ENCODE measurements at places on chromosomes 13 and 19.

- no peak for ATAC-seq
Measured at GRCh38 chr13:46544208-46544607, 8.8 kb upstream of the LRCH1 start.

- ATAC-seq: no peak
Measured at GRCh38 chr19:58586133-58586765, 13.1 kb upstream of the MZF1 start.

DNA sequence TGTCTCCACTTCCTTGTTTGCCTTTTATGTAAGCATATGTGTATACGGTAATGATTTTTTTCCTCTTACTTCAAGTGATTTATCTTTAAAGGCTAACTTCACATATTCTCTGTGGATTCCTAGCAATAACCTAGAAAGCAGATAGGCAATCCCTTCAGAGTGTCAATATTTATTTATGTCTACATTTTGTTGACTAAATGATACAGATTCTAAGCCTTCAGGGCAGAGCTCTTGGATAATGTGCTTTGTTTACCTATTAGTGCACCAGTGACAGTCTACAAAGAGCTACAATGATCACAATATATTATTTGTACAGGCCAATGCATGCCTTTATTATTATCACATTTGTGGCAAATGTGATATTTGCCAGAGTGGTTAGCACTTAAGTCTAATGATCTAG, 406.2 kb downstream of the EFNB2 start:
- no peak for ATAC-seq

DNA sequence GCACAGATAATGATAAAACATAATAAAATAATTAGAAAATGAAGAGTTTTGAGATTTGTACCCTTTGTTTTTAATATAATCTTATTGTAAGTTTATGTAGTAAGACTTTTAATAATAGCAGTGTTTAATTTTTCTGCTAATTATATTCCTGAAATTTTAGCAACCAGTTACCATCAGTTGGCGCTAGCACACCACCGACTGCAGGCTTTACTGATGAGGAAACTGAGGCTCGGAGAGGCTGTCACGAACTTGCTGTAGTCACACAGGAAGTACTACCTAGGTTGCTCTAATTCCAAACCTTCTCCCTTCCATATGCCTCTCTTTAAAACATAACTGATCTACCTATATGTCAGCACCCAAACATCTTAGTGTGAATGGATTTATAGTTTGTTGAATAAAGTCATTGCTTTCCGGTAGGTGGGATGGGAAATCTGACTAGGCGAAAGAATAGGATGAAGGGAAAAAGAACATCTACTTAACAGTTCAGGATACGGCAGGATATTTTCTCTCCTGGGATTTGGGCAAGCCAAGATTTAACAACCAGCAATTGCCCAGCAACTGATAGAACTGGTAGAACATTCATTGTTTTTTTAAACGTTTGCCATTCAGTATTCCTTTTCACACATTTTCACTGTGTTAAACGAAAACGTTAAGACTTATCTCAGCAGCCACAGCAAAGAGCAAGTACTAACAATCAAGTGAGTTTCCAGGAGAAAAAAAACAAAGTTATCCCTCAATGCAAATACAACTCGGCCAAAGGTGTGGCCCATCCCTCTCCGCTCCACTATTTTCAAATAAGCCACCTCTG, 822 bp upstream of the RFXAP start:
- peak; percentile 1 for ATAC-seq

DNA sequence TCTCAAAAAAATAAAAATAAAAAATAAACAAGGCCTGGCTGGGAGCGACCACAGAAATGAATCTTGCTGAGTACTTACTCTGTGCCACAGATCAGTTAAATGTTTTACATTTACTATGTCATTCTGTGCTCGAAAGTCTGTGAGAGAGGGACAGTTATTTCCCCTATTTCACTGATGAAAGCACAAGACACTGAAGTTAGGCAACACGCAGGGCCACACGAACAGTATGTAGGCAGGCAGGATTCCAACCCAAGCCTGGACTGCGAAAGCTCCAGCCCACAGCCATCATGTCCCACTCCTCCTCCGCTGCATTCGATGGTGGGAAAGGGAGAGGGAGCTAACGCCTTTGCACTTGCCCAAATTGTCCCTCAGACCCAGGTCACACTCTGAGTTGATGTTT, 34.2 kb downstream of the RUBCNL start:
- ATAC-seq: peak; percentile 19

- no peak for ATAC-seq
Measured at GRCh38 chr13:38430796-38431195, 81.1 kb downstream of the UFM1 start.

DNA sequence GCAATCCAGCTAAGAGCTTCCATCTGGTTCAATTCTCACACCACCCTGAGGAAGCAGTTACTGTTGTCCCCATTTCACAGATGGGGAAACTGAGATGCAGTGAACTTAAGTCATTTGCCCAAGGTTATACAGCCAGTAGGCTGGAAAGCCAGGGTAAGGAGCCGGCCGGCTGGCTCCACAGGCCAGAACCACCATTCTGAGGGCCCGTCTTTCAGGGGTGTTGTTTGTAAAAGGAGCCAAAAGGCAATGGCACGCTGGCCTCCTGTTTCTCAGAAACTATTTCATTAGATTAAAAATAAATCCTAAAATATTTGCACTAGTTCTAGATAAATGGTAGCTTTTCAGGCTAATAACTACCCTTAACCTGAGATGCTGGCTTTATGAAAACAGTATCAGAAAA, 114.9 kb downstream of the CRYL1 start:
- ATAC-seq: no peak

DNA sequence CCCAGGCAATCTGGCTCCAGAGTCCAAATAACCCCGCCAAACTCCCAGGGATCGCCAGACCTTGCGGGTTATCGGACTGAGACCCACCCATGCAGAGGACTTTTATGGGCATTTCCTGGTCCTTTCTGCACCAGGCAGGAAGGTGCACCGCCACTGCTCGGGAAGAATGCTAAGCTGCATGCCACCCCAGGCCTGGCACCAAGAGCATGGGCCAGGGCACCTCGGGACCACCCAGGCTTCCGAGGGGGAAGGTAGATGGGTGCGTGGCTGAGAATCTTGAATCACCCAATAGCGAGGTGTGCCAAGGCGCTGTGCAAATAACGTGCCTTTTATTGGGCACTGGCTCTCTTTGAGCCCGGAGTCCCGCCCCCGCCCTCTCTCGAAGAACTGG, 422 bp upstream of the ZNF575 start:
- ATAC-seq: no peak

- ATAC-seq: no peak
Measured at GRCh38 chr19:30718707-30719106, 346.5 kb downstream of the ZNF536 start.

- no peak for ATAC-seq
Measured at GRCh38 chr13:93412676-93413075, 186.1 kb downstream of the GPC6 start.

DNA sequence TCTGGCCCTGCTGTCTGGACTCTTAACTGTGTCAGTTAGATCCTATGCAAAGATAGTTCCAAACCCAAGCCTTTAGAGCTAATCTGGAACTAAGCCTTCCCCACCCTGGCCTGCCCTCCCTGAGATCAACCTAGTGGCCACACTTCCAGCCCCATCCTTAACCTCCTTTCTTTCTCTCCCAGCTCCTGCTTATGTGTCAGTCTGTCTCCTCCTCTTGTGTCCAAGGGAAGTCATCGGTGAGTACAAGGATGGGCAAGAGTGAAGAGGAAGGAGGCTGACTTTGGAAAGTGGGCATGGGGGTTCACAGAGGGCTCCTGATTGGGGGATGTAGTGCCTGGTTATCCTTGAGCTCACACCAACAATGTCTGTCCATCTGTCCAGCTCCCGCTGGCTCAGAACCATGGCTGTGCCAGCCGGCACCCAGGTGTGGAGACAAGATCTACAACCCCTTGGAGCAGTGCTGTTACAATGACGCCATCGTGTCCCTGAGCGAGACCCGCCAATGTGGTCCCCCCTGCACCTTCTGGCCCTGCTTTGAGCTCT, 12.3 kb downstream of the IGFL2 start:
- no peak for ATAC-seq

- peak; percentile 67 for ATAC-seq
Measured at GRCh38 chr13:33194820-33195692, 90.5 kb downstream of the STARD13 start.

DNA sequence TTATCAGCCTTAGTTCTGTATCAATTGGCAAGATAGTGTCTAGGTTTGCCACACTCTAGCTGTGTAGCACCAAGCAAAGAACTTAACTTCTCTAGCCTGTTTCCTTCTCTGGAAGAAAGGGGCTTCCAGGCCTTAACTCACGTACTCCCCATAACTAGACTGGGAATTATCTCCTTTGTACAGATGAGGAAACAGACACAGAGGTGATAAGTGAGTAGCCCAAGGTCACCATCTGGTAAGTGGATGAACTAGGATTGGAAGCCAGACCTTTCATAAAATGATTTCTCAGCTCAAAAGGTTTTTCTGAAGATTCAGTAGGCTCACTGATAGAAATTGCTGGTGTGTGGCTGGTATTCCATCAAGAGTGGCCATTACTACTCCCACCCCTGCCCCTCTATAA, 3.1 kb downstream of the ZNF428 start:
- no peak for ATAC-seq
